ENCODE measurements at places on chromosomes 13 and 19. TPM values are rescaled to one million over a fixed set of nuclear protein-coding genes. Genes with fewer than 3 reads are reported as not detected.
A peak's percentile ranks its signal among the peaks of the same experiment; 100 is the strongest.

DNA sequence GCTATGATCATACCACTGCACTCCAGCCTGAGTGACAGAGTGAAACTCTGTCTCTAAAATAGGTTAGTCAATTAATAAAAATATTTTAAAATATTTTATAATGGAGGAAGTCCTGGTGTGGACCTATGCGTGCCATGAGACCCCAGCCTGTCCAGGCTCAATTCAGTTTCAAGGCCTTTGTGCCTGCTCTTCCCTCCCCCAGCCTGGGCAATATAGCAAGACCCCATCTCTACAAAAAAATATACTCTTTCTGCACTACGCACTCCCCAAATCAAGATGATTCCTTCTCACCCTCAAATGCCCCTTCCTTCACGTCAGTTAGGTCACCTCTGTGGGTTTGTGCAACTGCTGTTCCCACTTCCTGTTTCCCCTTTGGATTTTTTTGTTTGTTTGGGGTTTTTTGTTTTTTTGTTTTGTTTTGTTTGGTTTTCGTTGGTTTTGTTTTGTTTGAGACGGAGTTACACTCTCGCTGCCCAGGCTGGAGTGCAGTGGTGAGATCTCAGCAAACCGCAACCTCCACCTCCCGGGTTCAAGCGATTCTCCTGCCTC lies 1.4 kb upstream of the HSH2D start:
- no peak for DNase-seq

- DNase-seq, result no peak
Observed at GRCh38 chr13:51435002-51435578, 17.7 kb downstream of the INTS6 start.

- DNase-seq, result no peak
Observed at GRCh38 chr13:44163108-44163507, 210.5 kb upstream of the SERP2 start.

DNA sequence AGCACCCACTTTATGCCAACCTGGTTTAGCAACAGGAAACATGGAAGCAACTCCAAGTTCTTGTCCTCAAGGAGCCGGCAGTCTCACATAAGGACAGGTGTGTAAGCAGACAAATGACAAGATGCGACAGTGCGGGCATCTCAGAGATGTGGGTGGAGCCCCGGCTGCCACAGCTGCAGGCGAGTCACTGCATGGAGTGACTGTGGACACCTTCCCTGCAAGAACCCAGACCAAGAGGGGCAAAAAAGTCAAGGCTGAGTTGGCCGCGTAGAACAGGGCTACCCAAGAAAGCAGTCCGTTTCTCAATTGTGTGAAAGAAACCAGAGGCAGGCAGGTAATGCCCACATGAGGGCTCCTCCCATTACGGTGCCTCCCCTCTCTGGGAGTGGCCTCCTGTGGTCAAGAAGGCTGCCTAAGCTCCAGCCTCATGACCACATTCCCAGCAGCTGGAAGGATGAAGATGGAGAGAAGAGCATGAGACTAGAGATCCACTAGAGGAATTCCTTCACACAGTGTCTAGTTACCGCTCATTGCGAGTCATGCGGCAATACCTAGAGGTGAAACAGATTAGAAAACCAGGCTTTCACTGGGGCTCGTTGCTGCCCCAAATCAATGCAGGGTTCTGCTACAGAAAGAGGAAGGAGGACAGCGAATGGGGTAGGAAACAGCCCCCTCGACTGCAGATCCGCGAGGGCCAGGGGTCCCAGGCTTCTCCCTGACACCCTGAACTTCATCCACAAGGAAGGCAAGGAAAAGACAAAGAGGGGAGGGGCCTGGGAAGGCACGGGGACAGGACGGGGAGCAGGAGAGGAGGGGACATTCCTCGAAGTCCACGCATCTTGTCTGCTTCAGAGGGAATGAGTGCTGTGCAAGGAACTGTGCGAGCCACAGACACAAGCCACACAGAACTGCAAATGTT lies 80.2 kb downstream of the SPACA7 start:
- DNase-seq, result no peak

GRCh38 chr13:32783067-32783466 lies 196.8 kb downstream of the PDS5B start:
- DNase-seq, result no peak

Gene ZNF566
- polyA plus RNA-seq, result 20.7 TPM

GRCh38 chr13:94708031-94708859 lies 4.1 kb downstream of the SOX21 start:
- DNase-seq, result no peak

GRCh38 chr13:113065406-113066141 lies 40.0 kb upstream of the F7 start:
- no peak for DNase-seq

- peak; percentile 37 for DNase-seq
Observed at GRCh38 chr13:113297370-113298042, 467 bp downstream of the LAMP1 start.

- DNase-seq, result no peak
Observed at GRCh38 chr19:834216-834615, 6.6 kb downstream of the AZU1 start.

Gene ZNF235
- 1.0 TPM for polyA plus RNA-seq

Data from CD4-positive, CD25-positive, alpha-beta regulatory T cell (primary cell).